ENCODE measurements at places on chromosomes 16 and 17.

DNA sequence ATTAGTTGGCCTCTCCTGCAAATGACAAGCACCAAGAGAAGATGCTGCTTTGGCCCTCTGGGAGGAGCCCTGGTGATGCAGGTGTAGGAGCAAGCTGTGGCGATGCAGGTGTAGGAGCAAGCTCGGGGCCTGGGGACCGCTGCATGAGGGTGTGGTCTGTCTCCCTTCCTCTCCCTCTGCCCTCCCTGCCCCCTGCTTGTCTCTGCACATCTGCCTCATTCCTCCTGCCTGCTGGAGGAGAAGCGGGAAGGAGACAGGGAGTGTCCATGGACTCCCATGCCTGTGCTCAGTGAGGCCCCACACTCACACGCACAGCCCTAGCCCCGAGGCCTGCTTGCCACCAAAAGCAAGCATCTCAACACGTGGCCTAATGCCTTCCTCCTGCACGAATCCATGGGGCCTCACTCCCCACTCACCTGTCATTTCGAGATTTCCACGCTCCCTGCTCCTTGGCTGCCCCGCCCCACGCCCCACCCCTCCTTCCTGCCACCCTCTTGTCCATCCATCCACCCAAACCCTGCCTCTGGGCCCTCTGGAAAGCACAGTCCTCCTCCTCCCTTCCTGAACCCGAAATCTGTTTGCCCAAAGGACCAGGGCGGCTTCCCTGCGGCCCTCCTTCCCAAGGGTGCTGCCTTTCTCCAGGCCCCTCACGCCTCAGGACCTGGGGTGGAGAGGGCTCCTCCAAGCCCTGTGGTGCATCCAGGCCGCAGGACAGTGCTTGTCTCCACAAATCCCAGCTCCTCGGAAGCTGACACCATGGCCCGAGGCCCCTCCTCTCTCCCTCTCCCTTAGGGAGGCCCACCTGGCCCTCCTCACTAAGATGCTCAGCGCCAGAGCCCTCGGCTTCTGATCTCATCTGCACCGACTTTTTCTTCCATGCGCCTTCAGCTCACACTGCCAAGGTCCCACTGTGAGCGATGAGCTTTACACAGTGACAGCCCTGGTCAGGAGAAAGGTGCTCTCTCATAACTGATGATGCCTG is 11.8 kb upstream of the ALDH3A1 start:
- no peak for DNase-seq

DNA sequence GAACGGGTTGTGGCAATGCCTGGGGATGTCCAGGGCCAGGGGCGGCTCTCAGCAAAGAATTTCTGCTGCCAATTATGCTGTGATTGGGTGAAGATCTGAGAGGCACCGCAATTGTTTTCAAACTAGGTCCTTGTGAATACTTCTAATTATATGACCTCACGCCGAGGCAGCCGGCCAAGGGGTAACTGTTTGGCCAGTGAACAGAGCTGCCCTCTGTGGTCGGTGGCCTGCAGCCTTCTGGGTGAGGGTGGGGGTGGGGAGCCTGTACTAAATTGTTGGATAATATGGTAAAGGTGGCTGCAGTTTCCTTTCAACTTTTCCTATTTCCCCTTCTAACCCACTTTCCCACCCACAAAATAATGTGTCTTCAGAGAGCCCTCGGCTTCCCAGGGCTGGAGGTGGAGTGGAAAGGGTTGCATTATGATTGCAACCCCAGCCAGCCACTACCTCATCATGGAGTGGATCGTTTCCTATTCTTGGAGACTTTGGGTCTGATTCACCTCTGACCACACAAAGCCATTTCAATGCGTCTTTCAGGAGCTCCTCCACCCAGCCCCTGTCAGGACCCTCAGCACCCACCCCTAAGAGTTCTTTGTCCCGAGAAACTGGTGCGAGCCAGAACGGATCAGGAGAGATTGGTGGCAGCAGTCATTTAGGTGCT is 2.0 kb upstream of the DNAI2 start:
- DNase-seq: no peak

- DNase-seq: no peak
Observed at GRCh38 chr16:69481901-69482341, 57.5 kb downstream of the CYB5B start.

GRCh38 chr17:30218799-30219198 is 16.7 kb downstream of the SLC6A4 start:
- no peak for DNase-seq

- no peak for DNase-seq
Observed at GRCh38 chr16:6111390-6111789, 1013.8 kb upstream of the EEF2KMT start.

DNA sequence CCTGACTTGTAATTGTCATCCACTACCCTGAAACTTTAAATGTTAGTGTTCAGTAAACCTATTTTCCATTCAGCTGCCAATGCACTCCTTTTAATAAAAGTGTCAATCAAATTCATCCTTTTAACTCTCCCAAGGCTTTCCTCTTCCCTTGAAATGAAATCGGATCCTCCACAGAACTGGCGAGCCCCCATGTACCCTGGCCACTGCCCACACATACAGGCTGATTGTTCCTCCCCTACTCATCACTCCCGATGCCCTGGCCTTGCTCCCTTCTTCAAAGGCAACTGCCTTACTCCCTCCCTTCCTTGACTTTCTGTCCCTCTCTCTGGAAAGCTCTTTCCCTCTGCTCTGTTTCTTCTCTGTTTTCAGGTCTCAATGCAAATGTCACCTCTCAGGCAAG is 7.6 kb downstream of the KRT33A start:
- no peak for DNase-seq

GRCh38 chr16:2206780-2207433 is 1.7 kb downstream of the MLST8 start:
- no peak for DNase-seq

GRCh38 chr17:68294196-68294555 is 2.9 kb downstream of the ARSG start:
- no peak for DNase-seq

GRCh38 chr16:2925951-2926649 is 14.4 kb downstream of the FLYWCH1 start:
- DNase-seq: no peak

GRCh38 chr16:2299121-2299914 is 31.4 kb upstream of the RNPS1 start:
- no peak for DNase-seq

- no peak for DNase-seq
Observed at GRCh38 chr16:4685292-4685691, 8.1 kb upstream of the NUDT16L1 start.

- DNase-seq: no peak
Observed at GRCh38 chr17:75734674-75735294, 13.5 kb downstream of the ITGB4 start.

DNA sequence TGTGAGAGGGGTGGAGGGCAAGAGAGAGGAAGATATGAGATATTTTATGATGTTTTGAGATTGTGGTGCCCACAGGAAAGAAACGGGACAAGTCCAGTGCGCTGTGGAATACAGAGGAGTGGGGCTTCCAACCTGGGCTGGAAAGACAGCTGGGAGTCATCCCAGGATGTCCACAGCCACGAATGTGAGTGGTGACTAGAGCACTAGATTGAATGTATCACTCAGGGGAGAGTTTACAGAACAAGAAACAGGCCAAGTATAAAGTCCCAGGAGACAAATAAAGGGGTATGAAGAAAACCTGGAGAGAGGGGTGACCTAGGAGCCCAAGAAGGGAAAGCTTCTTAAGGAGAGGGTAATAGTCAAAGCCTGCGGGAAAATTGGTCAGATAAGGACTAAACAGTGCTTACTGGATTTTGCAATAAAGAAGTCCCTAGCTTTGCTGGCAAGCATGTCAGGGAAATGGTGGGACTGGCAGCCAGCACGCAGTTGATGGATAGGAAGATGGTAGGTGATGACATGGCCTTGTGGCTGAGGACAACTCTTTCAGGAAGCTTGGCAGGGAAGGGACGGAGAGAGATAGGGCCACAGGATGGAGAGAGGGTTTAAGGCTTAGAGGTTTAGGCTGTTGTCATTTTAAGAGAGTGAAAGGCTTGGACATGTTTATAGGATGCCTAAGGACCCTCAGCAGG is 114.5 kb downstream of the AXIN2 start:
- DNase-seq: no peak

DNA sequence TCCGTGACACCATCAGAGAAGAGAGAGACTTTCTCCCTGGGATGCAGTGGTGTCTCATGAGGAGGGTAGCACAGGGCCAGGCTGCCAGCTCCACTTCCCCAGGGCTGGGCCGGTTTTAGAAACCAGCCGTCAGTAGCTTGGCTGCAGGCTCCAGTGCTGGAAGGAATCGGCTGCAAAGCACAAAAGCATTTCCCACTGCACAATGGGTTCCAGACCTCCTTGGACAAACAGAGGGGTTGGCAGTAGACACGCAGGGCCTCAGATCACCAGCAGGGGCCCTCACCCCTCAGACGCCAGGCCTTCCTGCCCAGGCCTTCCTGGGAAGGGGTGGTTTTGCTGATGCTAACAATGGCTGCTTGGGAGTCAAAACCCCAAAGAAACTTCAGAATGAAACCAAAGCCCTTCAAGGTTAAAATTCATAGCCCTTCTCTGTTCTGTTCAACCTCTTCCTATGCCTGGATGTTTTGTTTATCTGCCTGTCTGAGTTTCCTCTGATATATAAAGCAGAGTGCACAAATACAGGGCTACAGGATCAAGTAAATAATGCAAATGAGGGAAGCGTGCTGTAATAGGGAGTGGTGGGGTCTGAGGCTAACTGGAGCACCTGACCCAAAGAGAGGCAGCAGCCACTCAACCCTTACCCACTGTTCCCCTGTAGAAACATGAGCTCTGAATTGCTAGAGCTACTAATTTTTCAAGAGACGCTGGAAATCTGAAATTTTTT is 26.2 kb downstream of the TEKT5 start:
- no peak for DNase-seq

GRCh38 chr16:14264327-14264943 is 193.3 kb downstream of the MRTFB start:
- DNase-seq: no peak

DNA sequence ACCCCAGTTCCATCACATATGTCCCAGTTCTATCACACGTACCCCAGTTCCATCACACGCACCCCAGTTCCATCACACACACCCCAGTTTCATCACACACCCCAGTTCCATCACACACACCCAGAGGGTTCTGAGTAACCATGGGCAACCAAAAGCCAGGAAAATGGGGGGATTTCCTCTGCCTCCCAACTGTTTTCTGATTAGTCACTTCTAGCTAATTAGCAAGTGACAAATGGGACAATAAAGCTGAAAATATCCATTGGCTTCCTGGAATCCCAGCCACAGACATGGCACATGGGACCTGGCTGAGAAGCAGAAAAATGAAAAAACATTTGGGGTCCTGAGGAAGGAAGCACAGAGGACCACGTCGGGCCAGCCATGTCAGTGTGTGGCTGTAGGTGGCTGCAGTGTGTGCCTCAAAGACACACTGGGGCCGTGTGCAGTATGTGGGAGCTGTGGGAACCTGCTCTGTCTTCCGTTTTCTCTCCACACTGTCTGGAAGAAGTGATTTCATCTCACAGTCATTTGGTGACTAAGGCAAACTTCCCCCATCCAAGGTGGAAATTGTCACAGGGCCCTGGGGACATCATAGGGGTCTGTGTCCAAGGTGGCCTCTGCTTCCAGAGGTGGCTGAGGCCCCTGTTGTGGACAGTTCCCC is 106.7 kb downstream of the CMIP start:
- DNase-seq: no peak
